ENCODE measurements at places on chromosomes 7 and 10.

GRCh38 chr10:48474765-48475365, 130.0 kb downstream of the ARHGAP22 start:
- DNase-seq, result no peak

GRCh38 chr7:31020161-31020560, 31.9 kb upstream of the ADCYAP1R1 start:
- DNase-seq, result no peak

- DNase-seq, result no peak
These were observed 301.5 kb downstream of the ZEB1 start for GRCh38 chr10:31620226-31621151.

GRCh38 chr7:24884401-24884800, 95.6 kb downstream of the OSBPL3 start:
- no peak for DNase-seq

DNA sequence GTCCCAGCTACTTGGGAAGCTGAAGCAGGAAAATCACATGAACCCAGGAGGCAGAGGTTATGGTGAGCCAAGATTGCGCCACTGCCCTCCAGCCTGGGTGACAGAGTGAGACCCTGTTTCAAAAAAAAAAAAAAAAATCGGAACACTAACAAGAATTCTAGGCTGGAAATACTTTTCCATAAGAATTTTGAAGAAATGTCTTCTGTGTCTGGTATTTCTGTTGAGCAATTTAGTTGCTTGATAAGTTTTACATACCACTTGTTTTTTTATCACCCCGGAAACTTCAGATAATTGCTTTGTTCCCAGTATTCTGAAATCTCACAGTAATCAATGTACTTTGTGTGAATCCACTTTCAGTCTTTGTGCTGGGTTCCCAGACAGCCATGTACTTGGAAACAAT, 25.8 kb downstream of the BZW2 start:
- no peak for DNase-seq

DNA sequence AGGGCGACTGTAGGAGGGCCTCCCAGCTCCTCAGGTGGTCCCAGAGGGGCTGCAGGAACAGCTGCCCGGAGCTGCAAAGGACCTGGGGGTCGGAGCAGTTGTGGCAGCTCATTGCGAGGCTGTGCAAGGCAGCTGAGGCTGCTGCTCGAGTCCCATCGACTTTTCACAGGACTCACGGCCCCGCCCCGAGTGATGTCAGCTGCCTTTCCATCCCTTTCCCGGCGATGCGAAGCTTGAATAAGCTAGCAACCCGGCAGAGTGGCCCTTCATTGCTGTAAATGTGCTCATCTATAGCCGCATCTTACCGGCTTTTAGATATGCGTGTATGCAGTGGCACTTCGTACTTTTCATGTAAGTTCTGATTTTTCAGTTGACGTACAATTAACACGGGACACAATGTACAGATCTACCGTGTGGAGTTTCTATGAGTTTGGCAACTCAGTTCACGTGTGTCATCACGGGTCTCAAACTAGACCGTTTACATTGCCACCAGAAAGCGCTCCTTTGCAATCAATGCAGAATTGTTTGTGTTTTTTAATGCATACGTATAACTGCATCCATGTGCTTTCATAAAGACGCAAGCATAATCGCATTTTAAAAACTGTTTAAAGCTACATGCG, at the start of gene CH25H:
Gene CH25H, minus strand, starts transcription at position 137 of the 620 bp plus-strand sequence. Its CDS starts 25 bp downstream, at position 112.
- DNase-seq, result no peak

DNA sequence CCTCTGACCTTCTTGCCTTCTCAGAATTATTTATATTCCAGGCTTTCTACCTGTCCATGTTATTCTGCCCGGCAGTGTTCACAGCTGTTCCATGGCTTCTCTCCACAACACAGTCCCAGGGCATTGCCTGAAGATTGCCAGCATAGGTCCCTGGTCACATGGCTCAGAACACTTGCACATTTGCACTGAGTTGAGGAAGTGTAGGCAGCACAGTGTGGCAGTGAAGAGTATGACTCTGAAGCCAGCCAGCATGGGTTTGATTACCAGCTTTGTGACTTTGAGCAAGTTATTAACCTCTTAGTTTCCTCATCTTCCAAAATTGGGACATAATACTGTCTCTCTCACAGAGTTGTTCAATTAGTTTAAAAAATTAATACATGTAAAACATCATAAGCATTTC, 73.2 kb upstream of the NEUROD6 start:
- no peak for DNase-seq

GRCh38 chr7:37265876-37266275, 182.8 kb downstream of the ELMO1 start:
- DNase-seq, result no peak

DNA sequence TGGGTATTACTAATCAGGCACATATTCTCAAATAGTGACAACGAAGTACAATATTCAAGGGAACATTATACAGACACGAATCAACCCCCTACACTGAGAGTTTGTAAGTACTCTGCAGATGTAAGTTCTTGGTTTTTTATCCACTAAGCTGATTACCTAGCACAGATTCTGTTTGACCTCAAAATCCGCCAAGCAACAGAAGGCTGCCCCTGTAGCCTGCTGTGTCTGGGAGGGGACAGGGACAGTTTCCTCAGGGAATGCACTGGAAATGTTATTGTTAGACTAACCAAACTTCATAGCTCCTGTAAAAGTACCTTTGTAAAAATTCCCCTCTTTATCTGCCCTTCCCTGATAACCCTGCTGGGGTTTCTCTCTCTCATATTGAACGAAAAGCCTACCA, 45.2 kb upstream of the ZRANB1 start:
- no peak for DNase-seq

GRCh38 chr7:138755842-138756590, 41.8 kb upstream of the TMEM213 start:
- DNase-seq, result no peak

- no peak for DNase-seq
These were observed 905.5 kb downstream of the REEP3 start for GRCh38 chr10:64426745-64427144.

DNA sequence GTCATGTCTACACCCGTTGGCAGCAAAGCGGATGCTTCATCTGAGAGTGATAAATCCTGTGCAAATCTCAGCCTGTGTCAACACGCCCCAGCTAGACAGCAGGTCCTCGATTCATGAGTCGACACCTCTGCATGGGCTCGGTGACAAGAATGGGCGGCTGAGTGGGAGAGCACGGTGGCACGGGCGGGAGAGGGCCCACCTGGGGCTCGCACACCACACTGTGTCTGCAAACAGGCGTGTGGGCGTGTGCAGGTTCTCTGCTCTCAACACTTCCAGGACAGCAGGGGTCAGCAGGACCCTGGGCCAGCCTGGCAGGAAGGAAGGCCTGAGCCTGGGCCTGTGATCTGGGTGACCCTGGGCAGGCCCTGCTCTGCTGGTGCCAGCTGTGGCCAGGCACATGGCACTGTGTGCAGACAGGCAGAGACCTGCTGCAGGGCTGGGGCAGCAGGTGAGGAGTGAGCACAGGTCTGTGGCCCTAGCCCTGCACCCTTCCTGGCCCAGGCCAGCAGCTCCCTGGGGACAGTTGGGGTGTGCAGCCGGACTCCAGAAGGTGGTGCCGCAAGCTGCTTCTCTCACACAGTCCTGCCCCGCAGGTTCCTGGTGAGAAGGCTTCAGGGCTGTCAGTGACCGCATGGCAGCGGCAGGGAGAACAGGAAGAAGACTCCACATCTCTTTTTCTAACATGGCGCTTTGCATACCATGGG, 216.4 kb downstream of the ELFN1 start:
- DNase-seq, result no peak

GRCh38 chr10:35217455-35217854, 90.8 kb downstream of the CREM start:
- DNase-seq, result no peak

DNA sequence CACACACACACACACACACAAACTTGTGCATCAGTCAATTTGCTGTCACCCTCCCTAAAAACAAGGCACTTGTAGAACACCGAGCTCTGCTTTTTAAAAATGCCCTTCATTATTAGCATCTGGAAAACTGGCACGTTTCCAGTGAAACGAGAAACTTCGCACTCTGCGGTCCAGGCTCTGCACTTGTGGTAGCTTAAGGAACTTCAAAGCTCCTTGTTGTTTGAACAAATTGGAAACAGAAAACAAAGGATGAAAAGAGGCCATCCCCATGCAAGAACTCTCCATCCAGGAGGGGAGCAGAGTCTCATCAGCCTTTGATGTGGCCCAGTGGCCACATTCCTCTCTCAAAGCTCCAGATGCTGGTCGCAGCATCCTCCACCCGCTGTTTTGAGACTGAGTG, 105.1 kb downstream of the C10orf90 start:
- no peak for DNase-seq

DNA sequence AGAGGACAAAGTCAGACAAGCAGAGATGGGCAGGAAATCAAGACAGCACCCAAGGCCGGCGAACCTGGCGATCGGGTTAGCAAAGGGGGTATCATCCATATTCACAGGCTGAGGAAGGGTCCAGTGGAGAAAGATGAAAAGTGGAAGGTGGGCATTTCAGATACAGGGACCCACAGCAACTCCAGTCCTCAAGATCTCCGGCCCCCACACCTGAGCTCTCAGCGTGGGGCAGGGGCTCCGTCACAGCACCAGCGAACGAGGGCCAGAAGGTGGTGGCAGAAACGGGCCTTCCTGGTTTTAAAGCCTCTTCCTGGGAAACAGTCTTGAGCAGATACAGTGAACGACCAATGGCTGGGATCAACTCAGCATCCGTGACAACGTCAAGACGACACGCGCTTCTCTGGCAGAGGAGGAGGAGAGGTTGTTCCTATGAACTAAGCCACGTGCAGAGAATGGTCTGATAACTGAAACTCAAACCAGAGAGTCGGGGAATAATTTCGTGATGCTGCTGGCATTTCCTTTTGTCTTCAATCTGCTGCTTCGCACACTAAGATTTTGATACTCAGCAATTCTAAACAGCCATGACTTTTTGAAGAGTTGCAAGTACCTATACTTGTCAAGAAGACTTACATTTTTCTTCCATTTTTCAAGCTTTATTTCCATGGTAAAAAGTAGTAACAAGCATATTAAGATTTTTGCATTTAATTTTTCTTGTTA, 219.8 kb downstream of the ZMYND11 start:
- DNase-seq, result no peak

DNA sequence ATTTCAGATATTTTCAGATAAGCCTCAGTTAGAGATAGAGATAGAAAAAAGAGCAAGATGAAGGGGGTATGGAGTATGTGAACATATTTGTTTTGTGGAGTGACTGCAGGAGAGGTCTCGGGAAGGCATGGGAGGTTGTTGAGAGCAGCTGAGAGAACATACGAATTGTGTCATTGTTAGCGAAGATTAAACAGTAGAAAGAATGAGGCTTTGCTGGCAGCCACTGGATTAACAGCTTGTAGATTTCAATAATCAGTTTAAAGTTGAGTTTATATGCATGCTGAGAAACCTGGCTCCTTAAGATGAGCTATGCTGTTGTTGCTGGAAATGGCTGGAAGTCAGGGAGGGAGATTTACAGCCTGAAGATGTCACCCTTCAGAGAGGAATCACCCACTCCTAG, 100.9 kb upstream of the SORCS3 start:
- DNase-seq, result no peak

DNA sequence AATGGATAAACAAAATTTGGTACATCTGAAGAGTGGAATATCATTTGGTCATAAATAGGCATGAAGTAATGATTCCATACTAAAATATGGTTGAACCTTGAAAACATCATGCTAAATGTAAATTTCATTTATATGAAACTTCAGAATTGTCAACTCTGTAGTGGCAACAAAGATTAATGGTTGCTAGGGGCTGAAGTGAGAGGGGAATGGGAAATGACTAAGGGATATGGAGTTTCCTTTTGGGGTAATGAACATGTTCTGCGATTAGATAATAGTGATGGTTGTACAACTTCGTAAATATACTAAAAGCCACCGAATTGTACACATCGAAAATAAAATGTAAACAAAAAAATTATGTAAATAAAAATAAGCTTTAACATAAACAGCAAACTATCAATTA, 384.1 kb upstream of the STEAP1 start:
- no peak for DNase-seq

DNA sequence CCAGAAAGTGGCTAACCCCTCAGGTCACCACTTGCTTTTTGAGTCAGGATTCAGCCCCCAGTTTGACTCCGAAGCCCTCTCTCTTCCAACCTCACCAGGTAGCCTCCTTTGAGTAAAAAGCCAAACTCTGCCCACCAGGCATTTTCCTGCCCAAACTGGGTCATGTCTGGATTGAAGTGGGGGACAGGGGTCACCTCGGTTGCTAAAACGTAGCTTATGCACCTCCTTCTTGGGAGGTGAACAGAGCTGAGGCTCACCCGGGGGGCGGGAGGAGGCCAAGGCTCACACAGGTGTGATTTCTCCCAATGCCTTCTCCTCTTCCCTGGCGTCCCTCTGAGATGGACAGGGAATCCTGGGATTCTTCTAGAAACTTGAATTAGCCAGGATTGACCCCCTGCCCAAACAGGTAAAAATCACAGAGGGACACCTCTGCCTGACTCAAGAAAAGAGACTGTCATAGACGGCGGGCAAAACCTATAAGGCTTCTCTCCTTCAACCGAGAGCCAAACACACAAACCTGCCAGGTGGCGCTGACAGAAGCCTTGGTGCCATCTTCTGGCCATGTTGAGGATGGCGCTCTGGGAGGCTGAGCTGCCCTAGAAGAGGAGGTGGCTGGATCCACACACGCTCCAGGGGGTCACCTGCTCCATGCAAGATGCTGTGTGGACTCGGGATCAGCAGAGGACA, 51.6 kb downstream of the PRLHR start:
- DNase-seq, result peak; percentile 42

DNA sequence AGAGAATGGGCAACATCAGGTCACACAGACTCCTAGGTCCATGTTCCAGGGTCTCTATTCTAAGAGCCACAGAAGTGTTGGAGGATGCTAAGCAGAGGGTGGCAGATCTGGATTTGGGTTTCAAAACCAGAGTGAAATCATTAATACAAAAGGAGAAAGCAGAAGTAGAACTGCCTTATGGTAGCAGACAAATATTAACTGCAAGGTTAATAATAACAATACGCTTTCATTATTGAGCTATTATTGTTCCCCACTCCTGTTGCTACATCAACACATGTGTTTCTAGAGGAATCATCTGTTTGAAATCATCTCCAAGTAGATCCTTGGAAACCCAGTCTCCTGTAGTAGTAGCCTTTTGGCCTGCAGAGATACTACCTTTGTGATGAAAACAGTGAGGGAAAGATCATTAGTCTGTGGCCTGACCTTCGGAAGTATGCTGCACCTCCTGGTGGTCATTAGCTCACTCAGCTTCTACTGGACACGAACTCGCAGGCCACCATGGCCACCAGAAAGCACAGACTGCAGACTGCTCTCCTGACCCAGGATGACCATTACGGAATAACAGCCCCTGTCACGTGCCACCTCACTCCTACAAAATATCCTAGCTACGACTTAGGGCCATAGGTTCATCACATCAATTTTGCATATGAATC, 84.6 kb downstream of the XPNPEP1 start:
- no peak for DNase-seq
